ENCODE measurements at places on chromosomes 5 and 9. TPM values are rescaled to one million over a fixed set of nuclear protein-coding genes. Genes with fewer than 3 reads are reported as not detected.

SLC6A3 gene
- 0.06 TPM for total RNA-seq

NMUR2 gene
- total RNA-seq: 0.21 TPM

HBEGF gene
- total RNA-seq: 18.3 TPM

FBXL7 gene
- total RNA-seq: 19.8 TPM

FAM78A gene
- total RNA-seq: 60.5 TPM

ST8SIA4 gene
- 4.9 TPM for total RNA-seq

CARD6 gene
- total RNA-seq: 10.6 TPM

NR5A1 gene
- total RNA-seq: not detected

NUTM2G gene
- total RNA-seq: not detected

HSPB3 gene
- 309 TPM for total RNA-seq

C9 gene
- total RNA-seq: not detected

REEP2 gene
- total RNA-seq: 17.0 TPM

FBP2 gene
- 0.62 TPM for total RNA-seq

ANKRD31 gene
- 0.06 TPM for total RNA-seq

MYO10 gene
- total RNA-seq: 7.7 TPM

TNFSF8 gene
- 0.91 TPM for total RNA-seq

ZNF608 gene
- 21.8 TPM for total RNA-seq

- DNase-seq: no peak
These were observed 34.3 kb upstream of the CRHBP start for GRCh38 chr5:76918539-76918938.

GRCh38 chr5:118125687-118126086 is 862.7 kb downstream of the DTWD2 start:
- DNase-seq: no peak

GRCh38 chr5:124330595-124331220 is 415.7 kb downstream of the ZNF608 start:
- no peak for DNase-seq

DNA sequence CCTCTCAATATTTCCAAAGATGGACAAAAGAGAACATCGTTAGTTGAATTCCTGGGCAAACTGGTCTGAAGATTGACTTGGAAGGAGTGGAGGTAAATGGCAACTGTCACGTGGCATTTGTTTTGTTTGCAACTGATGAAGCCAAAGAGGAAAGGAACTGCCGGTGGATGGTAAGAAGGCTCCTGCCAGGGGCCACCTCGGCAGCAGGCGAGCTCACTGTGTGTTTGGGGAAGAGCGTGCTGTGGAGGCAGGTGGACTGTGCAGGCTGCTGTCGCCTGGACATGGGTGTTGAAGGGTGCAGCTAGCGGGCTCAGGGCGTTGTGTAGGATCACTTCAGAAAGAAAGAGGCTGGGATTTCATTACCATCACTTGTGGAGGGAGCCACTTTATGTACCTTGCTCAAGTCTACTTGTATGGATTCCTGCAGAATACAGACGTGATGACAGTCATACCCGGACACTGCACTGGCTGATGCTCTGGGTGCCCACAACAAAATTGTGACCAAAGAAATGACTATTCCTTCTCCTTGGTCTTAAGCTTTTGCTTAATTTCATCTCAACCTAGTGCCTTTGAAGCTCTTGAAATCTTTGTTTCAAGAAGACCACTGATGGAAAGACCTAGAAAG is 72.7 kb downstream of the MAP1B start:
- no peak for DNase-seq

GRCh38 chr5:159083548-159084452 is 15.9 kb downstream of the EBF1 start:
- DNase-seq: no peak

DNA sequence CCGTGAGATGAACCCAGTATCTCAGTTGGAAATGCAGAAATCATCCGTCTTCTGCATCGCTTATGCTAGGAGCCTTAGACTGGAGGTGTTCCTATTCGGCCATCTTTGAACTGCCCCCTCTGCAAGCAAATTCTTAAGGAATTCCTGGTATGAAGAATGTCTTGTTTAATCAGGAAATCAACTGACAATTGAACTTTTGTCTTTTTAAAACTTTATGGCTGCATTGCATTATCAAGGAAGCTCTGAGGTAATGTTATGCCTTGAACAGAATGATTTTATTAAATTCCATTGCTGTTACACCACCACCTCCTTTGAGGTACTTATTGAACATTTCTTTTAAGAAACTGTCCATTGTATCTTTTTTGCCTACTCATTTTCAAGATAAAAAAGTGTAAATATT is 1915.7 kb upstream of the CDH9 start:
- DNase-seq: no peak

DNA sequence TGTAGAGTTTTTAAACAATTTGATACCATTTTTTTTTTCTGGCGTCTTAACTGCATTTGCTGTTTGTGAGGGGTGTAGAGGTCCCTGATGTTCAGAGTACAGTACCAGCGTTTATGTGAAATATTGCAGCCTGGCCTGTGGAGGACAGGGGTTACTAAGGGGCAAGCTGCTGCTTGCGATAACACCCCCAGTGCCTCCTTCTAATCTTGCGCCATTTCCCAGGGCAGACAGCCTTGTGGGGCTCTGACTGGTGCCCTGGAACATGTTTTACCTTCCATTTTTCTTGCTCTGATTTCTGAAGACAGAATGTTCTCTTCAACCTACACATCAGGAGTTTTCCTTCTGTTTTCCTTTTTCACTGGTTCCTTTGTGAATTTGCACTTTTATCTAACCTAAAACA is 142.9 kb downstream of the DOCK8 start:
- no peak for DNase-seq

- no peak for DNase-seq
These were observed 104.4 kb downstream of the WNK2 start for GRCh38 chr9:93288341-93288740.

DNA sequence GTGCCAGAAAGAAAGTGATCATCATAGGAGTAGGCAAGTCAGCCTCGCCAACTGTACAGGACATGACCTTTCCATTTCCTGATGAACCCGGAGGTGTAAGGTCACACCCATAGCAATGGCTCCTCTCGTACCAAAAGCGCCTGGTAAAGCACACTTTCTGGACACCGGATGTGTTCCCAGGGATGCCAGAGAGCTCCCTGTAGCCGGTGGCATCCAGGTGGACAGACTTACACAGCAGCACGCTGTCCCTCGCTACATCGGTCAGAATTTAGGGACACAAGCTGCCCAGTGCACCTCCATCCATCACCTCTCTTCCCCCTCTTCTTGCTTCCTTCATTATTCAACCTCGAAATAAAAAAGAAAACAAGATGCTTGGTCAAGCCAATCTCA is 105.4 kb downstream of the SYK start:
- no peak for DNase-seq

DNA sequence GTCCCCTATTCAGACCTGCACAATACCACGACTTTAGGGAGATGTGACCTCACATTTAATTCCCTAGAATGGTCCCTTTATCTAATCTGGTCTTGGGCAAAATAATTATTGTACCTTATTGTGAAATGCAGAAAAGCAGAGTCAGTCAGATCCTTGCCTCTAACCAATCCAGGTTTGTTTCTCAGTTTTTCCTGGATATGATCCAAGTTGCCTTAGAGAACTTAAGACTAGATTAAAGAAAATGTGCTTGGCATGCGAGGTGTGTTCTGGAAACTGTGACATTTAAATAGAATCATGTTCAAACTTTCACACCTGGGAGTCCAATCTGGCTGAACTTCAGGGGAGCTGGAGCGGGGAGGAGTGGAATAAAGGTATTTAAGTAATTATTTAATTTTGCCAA is 696.2 kb downstream of the DNAH5 start:
- no peak for DNase-seq

- no peak for DNase-seq
These were observed 43.5 kb upstream of the COL15A1 start for GRCh38 chr9:98900244-98900643.

DNA sequence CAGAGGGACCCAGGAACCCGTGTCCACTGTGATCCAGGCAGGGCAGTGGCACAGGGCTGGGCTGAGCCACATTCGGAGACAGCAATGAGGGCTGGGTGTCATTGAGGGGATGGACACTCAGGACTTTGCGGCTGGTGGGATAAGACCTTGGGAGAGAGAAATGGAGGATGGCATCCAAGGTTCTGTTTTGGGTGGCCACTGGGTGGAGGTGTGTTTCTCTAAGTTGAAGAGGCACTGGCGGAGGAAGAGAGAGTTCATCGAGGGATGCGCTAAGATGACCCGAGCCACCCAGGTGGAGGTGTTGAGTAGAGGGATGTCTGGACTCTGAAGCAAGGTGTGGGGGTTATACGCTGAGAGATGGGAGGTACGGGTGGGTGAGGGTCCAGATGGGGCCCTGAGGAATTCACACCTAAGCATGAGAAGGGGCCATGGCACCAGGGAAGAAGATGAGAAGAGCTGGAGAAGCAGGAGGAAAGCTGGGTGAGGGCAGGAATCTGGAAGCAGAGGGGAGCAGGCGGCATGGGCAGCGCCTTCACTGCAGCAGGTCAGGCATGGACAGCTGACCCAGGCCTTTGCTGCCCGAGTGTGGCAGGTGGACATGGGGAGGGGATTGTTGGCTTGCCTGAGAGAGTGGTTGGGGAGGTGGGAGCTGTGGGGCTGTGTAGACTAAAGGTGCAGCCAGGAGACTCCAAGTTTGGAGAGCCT is 2.5 kb upstream of the SLC25A48 start:
- DNase-seq: no peak

GRCh38 chr5:36630201-36631145 is 24.1 kb downstream of the SLC1A3 start:
- no peak for DNase-seq

DNA sequence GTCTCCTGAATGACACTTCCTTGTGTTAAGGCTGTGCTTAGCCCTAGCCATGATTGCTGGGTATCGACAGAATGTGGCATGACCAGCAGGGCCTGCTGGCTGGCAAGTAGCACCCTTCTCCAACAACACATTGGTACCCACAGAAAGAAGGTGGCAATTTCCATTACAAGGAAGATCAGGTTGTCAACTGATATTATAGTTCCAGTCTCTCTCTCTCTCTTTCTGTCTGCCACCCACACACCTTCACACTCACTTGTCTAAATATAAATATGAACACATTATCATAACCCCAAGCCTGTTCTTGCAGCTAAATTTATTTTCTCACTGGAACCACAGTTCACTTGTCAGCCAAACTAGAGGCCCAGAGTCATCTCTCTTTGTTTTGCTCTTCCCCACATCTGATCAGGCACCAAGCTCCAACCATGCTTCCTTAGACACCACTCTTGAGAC is 408.1 kb upstream of the PIK3R1 start:
- no peak for DNase-seq

- DNase-seq: no peak
These were observed 230.0 kb downstream of the AGTPBP1 start for GRCh38 chr9:85511746-85512145.

DNA sequence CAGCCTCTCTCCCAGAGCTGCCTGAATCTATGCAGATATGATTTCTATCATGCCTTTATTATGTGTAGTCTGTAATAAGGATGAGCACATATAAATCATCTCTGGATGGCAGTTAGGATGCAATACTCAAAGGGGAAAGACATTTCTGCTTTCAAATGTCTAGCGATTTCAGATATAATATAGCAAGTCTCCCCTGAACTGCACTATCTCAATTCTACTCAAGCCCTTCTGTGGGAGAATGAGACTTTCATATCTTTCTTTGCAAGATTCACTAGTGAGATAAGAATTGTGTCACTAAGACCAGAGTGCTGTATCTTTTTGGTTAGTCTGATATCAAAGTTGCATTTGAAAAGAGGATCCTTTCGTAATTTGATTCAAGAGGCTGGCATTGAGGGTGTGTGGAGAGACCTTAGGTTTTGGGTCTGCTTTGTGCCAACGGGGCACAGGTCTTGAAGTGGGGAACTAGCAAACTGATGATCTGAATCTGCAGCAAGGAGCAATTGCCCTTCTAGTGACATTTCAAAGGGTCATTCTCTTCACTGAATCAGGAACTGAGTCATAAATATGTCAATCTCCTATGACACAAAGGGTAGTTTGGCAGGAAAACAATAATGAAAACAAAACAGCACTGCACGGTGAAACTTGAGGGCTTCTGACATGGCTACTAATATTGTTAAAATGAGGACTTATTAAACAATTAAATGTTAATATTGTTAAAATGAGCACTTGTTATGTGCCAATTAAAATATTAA is 305.5 kb upstream of the CLINT1 start:
- DNase-seq: no peak

GRCh38 chr5:152938630-152939029 is 533.6 kb upstream of the NMUR2 start:
- no peak for DNase-seq

- no peak for DNase-seq
These were observed 206.4 kb upstream of the CDKN2B start for GRCh38 chr9:22215521-22215920.

DNA sequence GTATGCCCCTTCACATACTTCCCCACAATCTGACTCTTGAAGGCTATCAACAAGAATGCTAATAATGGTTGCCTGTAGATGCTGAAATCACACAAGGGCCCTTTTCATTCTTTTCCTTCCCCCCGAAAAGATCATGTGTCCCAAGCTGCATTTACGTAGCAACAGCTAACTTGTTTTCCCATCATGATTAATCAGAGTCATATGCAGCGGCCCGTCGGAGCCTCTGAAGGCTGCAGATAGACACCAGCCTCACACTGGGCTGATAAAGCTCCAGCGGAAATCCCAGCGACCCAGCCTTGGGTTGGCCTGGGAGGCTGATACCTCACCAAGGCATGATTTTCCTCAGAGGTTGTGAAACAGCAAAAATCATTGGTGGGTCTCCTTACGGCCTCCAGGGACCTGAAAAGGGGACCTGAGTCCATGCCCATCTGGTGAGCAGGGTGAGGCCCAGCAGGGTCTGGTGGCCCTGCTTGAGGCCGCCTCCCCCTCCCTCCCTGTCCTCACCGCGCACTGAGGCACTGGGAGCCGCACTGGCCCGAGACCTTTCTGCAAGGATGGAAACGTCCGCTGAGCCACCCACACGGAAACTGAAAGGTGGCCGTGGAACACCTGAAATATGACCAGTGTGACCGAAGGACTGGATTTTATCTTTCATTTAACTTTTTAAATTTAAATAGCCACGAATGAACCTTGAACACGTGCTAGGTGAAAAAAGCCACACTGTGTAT is 114.2 kb upstream of the PHYKPL start:
- DNase-seq: no peak

DNA sequence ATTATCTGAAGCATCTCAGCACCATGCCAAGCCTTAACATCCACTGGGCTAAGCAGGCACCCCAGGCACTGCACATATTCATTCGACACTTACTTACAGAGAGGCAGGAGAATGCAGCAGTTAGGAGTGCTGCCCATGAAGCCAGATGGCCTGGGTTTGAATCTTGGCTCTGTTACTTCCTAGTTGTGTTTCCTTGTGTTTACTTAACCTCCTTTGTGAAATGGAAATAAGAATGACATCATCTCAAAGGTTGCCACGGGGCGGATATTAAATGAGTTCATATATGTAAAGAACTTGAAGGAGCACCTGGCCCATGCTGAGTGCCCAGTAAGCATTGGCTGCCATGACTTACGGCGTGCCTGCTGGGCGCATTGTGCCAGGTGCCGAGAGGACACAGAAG is 565.2 kb downstream of the CDK5RAP2 start:
- DNase-seq: no peak

GRCh38 chr9:124084087-124084486 is 72.5 kb downstream of the LHX2 start:
- DNase-seq: no peak

Data from left cardiac atrium (tissue), 4 donors.